ENCODE measurements at places on chromosomes 7 and 10. TPM values are rescaled to one million over a fixed set of nuclear protein-coding genes. Genes with fewer than 3 reads are reported as not detected.

GRCh38 chr7:30989008-30989823 is 25.5 kb downstream of the GHRHR start:
- DNase-seq: no peak
- H3K36me3 ChIP-seq: no peaks in the 10 kb centered on the region
- no peaks in the 10 kb centered on the region for H3K27me3 ChIP-seq
- H3K4me1 ChIP-seq: no peaks in the 10 kb centered on the region
- no peak overlapping the region for H3K27ac ChIP-seq

- no peak overlapping the region for H3K27ac ChIP-seq
- H3K4me1 ChIP-seq: no peaks in the 10 kb centered on the region
- H3K36me3 ChIP-seq: no peaks in the 10 kb centered on the region
- no peaks in the 10 kb centered on the region for H3K27me3 ChIP-seq
These were observed 146.0 kb downstream of the PARD3 start for GRCh38 chr10:34669079-34669478.

DNA sequence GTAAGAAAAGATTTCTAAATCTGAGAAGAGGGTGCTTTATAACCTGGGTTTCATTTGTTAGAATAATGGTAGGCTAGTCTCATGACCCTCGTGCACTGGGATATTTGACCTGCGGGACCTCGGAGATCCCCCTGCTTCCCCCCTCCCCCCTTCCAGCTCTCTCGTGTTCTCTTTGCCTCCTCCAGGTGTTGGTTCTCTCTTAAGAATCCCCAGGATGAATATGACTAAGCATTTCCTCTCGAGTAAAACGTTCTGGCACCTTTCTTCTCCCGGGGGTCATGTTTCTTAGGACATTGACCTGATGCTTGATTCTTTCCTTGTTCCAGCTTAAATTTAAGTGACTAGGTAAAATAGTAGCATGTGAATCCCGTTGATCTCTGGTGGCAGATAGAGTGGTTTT is 71.2 kb downstream of the SHH start:
- no peak for DNase-seq
- no peaks in the 10 kb centered on the region for H3K4me1 ChIP-seq
- no peaks in the 10 kb centered on the region for H3K27me3 ChIP-seq
- H3K4me3 ChIP-seq: no peak overlapping the region
- no peak overlapping the region for H3K27ac ChIP-seq

DNA sequence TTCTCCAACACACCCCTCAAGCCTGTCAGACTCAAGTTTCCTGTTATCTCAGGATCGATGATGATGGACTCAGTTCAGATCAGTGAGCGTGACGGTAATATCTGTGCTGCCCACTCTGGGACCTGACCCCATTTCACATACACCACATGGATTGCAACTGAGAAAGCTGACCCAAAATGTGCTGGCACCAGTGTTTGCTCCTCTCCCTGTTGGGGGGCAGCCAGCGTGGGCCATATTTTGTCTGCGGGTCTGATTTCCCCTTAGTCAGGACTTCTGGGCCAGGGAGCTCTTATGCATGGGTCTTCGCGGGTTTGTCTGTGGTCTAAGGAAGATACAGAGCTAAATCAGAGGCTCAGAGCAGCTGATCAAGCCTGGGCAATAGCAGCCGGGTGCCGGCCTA is 42.6 kb upstream of the TRIM8 start:
- H3K4me1 ChIP-seq: peaks cover 10% of the 10 kb centered on the region
- H3K36me3 ChIP-seq: no peaks in the 10 kb centered on the region
- no peaks in the 10 kb centered on the region for H3K27me3 ChIP-seq
- H3K27ac ChIP-seq: peak overlapping the region; percentile 16
- no peak overlapping the region for H3K4me3 ChIP-seq

- H3K4me1 ChIP-seq: no peaks in the 10 kb centered on the region
- H3K27me3 ChIP-seq: no peaks in the 10 kb centered on the region
- peak; percentile 85 for DNase-seq
- H3K27ac ChIP-seq: no peak overlapping the region
- H3K36me3 ChIP-seq: no peaks in the 10 kb centered on the region
These were observed 45.3 kb upstream of the GTF2I start for GRCh38 chr7:74612015-74612829.

DNA sequence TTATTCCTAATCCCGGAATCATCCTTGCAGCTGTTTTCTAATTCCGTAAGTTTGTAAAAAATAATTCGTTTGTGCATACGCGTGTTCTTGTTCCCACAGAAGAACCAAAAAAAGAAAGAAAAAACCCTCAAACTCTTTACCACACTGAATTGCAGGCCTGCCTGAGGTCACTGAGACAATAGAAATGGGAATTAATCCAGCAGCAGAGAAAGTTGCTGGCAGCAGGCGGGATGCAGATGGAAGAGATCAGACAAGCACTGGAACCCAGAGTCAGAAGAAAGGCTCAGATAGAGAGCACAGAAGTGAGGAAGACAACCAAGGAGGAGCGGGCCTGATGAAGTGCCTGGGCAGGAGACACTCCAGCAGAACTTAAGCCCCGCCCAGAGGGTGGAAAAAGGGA is 141.5 kb upstream of the VWC2 start:
- H3K4me1 ChIP-seq: no peaks in the 10 kb centered on the region
- H3K27ac ChIP-seq: no peak overlapping the region
- H3K27me3 ChIP-seq: no peaks in the 10 kb centered on the region
- H3K4me3 ChIP-seq: no peak overlapping the region
- DNase-seq: no peak

Gene CALML5
- polyA plus RNA-seq: not detected

Gene GBF1
- polyA plus RNA-seq: 14.4 TPM
